ENCODE measurements at places on chromosomes 5 and 9.

- DNase-seq, result no peak
Measured at GRCh38 chr9:13900449-13900848, 413.5 kb downstream of the NFIB start.

DNA sequence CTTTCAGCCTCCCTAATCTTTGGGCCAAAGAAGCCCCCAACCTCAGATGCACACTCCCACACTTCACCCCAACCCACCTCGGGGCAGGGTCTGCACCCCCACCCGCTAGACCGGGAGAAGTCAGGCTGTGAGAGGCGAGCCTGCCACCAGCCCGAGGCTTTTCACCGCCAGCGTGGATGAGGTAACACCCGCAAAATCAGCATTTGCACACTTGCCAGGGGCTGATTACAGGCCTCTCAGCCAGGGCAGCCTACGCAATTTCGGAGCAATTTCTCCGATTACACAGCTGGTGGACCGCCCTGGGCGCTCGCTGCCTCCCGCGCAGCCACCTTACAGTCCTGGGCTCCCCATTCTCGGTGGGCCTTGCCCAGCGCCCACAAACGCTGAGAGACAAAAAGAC lies 68.5 kb downstream of the FOXD1 start:
- no peak for DNase-seq

- no peak for DNase-seq
Measured at GRCh38 chr9:92504881-92505280, 22.6 kb upstream of the ASPN start.

GRCh38 chr9:37025071-37025822 lies 8.8 kb downstream of the PAX5 start:
- DNase-seq, result no peak

GRCh38 chr9:133991214-133991921 lies 756 bp downstream of the VAV2 start:
- DNase-seq, result no peak

- no peak for DNase-seq
Measured at GRCh38 chr9:79616971-79617370, 45.2 kb downstream of the TLE4 start.

DNA sequence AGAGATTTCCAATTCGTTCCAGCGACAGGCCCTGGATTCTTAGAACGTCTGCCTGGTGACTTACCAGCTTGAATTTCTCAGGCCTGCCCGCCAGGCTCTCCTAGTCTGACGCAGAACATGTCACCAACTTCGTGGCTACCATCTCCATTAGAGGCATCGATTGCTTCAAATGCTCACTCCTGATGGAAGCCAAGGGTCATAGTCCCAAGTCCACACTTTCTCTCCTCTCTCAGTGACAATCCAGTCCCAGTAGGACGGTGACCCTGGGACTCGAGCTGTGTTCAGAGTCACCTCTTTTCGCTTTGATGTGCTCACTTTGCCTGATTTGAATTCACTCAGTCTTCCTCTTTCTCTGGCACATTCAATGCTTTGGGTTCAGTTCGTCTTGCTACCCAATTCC lies 94.8 kb downstream of the GADD45G start:
- DNase-seq, result no peak

DNA sequence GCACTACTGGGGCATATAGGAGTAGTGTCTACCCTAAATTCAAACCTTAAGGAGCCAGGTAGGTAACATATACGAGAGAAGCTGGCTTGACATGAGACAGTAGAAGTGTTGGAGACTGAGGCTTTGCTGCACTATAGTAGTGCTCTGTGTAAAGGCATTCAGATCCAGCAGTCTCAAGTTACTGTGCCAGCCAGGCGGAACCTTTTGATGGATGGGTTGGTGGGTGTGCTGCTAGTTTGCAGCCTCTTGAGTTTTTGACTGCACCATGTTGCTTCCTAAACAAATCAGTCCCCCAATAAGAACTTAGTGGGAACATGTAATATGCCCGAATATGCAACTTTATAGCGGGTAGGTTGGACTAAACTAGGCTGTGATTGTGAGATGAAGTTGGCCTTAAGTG lies 1.5 kb downstream of the CLTA start:
- DNase-seq, result no peak

DNA sequence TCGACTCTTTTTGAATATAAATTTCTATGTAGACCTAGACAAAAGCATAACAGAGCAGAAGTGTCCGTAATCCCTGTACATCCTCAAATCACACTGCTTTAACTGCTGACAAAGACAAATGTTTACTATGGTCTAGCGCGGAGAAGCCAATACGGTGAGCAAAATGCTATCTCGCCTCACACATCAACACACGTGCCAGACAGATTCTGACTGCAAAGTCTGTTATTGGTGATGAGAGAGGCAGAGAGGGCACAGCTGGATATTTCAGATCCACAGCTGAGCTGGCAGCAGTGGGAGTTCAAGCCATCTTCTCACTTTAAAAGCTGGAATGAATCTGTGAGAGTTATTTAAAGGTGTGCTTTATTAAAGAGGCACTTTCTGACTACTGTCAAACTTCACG lies 124.3 kb downstream of the ARL15 start:
- no peak for DNase-seq

DNA sequence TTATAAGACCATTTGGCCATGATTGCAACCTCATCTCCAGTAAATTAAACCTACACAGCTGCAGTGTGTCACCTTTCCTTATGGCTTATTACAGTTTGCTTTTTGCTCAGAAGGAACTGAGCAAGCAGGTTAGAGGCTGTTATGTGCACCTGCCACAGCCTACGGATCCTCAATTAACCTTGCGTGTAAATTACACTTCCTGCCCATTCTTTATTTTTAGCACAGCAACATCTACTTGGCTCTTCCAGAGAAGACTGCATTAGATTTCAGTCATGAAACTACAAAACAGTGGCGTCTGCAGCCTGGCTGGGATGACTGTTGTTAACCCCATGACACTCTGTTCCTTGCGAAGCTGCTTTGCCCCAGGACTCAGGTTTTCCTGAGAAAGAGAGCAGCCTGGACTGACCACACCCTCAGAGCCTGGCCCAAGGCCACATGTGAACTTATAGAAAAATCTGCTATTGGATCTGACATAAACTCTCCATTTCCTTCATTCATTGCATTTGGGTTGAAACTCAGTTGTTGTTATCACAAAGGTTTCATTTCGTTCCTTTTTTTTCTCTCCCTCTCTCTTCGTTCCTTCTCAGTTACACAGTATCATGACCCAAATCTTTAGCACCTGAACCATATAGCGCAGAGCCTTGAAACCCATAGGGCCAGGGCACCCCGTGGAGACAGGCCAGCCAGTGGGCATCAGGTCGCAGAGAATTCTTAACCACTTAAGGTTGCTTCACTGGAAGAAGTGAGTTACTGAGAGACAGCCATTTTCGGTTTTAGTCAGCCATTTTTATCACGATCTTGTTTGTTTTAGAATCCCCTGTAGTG lies 138.6 kb downstream of the PALM2AKAP2 start:
- DNase-seq, result no peak

DNA sequence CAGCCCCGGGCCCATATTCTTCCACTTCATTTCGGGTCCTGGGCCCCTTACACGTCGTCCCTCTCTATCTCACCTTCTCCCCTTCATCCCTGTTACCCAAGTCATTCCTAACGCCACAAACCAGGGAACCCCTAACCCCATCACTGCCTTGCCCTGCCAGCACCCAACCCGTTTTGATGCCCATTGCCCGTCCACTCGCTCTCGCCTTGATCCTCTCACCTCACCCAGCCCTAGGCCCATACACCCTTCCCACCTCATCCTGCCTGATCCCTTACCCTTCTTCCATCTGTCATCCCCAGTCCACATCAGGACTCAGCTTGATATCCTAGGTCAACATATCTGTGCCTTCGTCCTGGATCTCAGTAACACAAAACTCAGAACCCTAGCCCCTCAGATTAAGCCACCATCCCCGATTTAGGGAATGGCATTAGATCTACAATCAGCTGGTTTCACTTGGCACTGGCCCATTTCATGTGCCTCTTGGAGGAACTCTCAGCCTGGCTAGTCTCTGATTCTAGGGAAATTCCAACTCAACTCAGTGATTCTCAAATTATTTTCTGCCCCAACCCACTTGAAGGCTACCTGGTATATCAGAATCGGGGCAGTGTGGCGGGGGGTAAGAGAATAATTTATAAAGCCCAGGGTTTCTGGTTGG lies 489 bp downstream of the CHMP5 start:
- DNase-seq, result no peak

- DNase-seq, result no peak
Measured at GRCh38 chr5:76544268-76544926, 78.8 kb downstream of the F2RL2 start.

DNA sequence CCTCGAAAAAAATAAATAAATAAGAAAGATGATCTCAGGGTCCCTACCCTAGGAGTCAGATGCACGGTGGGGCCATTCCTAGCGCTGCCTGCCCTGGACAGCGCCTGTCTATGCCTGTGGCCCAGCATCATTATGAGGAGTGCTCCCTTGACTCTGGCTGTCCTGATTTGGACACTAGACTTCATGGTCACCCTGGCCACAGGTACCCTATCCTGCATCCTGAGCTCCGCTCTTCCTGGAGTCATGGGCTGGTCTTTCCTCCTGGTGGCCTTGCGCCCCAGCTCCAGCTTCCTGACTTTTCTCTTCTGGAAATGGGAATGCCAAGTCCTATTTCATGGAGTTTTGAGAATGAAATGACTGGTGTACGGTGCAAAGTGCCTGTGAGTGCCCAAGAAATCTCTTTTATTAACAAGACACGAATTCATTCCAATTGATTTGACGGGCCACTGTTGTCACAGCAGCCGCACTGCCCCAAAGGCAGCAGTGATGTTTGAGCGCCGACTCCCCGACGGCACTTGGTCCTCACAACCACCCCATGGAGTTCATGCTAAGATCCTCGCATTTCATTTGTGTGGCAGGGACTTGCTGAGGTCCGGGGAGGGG lies 564 bp upstream of the AIF1L start:
- DNase-seq, result no peak

All from activated CD8-positive, alpha-beta memory T cell treated with anti-CD3 and anti-CD28 coated beads for 48 hours (primary cell).